ENCODE measurements at places on chromosomes 2 and 18.

DNA sequence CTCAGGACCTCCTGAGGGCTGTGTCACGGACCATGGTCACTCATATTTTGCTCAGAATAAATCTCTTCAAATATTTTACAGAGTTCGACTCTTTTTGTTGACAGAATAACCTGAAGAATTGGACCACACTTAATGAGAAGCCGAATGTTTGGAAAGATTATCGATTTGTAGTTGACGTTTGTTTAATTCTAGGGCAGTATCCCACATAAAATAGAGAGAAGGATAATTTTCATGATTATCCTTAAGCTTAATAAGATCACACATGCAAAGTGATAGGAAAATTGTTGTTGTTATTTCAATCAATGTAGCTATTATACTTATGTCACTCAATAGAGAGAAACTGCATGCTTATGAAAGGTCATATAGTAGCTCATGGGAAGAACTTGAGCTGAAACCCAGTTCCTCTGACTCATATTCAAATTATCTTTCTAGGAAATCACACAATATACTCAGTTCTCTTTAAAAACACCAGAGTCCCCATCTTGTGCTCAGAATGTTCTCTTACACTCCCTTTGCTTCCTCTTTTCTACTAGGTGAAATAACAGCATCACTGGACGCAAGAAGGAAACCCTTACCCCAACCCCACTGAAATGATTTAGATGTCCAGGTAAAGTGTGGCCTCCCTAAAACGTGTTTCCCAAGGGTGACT lies 982.1 kb downstream of the TSN start:
- no peak for DNase-seq

DNA sequence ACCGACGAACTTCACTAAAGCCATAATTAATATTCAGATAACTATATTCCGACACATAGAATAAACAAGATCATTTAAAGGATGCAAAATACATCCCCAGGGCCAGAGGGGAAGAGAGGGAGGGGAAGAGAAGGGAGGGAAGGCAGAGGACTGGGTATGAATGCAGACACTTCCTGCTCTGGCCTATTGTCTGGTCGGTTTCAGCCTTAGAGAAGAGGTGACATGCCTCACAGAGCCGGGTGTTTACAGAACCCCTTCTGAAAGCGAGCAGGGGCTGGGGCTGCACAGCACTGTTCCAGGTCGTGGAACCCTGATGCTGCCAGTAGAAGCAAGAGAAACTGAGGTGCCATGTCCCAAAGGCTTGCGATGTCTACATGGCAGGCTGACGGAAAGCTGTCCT lies 31.0 kb downstream of the CELF4 start:
- DNase-seq, result no peak

- no peak for DNase-seq
Observed at GRCh38 chr18:71936744-71937143, 607.4 kb downstream of the CBLN2 start.

DNA sequence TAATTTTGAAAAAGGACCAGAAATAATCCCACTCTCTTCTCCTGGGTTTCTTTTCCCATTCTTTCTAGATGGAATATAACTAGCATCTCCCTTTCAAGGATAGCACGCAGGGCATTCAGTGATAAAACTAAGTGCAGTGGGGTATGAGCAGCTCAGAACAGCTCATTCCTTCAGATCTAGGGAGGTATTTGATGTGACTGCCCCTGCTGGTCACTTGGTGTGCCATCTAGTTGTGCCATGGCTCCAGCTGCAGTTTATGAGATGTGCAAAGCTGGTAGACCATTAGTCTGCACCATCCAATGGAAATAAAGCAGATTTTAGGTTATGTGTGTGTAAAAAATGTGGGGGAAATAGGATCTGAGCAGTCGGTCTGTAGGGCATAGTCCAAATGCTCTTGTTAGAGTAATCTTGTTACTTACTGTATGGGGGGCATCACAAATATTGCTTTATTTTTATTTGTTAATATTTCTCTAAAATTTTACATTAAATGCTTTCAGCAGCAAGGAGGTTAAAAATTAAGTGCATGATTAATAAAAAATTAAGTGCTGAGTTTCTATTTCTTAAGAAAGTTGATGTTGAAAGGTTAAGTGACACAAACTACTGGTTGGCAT lies 38.9 kb downstream of the CTAGE1 start:
- DNase-seq, result no peak

DNA sequence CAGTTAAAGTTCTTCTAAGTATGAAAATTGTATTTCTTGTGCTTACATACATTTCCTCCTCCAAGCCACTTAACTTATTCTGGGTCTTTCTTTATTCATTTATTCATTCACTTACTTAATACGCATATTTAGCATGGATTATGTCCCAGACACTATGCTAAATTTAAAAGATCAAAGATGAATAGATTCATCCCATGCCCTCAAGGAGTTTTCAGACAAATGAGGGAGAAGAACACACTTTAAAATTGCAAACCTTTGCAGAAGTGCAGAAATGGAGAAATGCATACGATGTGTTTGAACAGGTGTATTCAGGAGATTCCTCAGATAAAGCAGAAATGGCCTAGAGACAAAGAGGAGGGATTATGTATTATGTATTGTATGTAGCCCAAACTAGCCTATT lies 298.7 kb upstream of the SOX11 start:
- no peak for DNase-seq

DNA sequence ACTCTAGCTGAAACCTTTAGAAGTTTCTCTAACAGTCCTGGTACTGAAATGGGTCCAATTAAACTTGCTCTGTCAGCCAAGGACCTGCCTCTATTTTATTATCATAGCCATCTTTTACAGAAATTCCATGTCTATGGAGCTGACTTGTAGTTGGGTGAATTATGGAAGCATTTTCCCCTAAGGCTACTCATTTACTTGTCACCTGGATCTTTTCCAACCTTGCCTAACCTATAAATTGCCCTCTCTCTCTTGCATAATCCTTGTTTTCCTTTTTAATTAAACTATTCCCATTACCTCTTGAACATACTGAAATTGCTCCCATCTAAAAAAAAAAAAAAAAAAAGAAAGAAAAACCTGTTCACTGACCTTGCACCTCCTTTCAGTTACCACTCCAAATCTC lies 74.6 kb upstream of the DOK6 start:
- no peak for DNase-seq

DNA sequence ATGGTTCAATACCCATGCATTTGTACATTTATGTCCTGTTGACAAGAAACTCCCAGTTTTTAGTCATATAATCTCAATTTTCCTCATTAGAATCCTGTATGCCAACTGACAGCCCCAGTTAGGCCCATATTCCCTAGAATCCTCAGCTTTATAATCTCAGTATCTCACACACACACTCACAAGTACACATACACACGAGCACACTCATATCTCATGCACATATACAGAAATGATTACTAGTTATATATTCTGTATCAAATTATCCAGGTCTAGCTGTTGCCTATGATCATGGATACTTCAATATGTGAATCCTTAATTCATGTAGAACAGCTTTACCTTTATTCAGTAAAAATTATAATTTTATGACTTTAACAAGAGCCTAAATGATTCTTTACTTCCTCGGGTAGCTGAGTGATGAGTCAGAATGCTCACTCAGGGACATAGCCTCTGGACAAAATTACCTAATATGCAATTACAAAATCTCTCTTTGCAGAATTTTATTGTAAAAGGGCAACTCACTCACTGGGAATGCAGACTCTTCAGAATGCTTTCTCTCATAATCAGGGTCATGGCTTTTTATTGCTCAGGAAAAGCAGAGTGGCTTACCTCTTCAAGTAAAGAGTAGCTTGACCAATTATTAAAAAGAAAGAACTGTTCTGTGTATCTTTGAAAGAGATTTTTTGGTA lies 193.6 kb upstream of the PIK3C3 start:
- DNase-seq, result no peak

GRCh38 chr2:191927991-191928390 lies 81.1 kb upstream of the CAVIN2 start:
- DNase-seq, result no peak

- no peak for DNase-seq
Observed at GRCh38 chr2:160426604-160427003, 67.0 kb downstream of the RBMS1 start.

DNA sequence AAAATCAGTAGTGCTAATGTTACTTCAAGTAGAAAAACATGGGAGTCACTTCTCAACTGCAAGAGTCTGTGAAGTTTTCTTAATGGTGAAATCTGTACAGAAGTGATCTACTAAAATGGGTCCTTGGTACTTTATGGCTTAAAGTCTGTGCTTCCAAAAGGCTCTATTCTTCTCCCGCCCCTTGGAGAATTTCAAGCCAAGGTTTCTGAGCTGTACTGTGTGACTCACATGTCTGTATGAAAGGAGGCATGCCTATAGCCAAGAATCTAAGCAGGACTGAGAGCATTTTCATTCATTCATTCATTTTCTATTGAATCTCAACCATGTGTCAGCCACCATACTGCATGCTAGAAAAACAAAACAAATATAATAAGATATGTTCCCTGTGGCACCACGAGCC lies 19.8 kb upstream of the DDX18 start:
- no peak for DNase-seq

- no peak for DNase-seq
Observed at GRCh38 chr2:29423061-29423666, 307.9 kb downstream of the CLIP4 start.

GRCh38 chr2:24657818-24658217 lies 135.4 kb downstream of the PTRHD1 start:
- peak; percentile 59 for DNase-seq

DNA sequence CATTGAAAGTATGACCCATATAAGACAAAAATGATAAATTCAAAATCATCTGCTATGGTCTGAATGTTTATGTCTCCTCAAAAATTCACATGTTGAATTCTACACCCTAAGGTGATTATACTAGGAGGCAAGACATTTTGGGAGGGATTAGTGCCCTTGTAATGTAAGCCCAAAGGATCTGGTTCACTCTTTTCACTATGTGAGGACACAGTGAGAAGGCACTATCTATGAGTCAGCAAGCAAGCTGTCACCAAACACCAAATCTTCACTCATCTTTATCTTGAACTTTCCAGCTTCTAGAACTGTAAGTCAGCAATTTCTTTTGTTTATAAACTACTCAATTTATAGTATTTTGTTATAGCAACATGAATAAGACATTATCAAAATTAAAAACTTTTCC lies 284.7 kb upstream of the ZC3H15 start:
- DNase-seq, result no peak

- DNase-seq, result no peak
Observed at GRCh38 chr2:71850306-71850801, 297.3 kb downstream of the CYP26B1 start.

DNA sequence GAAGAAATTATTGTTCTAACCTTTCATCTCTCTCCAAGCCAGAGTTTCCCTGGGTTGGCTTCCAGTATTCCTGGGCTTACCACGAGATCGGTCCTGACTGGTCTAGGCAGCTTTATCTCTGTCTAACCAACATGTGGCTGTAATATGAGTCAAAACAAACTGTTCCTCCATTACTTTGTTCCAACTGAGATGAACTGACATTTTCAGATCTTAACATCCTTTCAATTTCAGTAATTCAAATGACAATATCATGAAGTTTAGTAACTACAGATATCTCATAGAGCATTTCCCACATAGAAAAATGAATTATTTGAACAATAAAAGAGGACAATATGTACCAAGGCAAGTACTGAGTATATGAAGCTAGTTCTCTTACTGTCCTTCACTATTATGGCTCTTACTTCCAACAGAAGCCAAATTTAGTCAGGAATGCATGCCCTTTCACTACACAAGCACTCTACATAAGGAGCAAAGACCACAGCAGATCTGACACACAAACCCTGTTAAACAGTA lies 15.5 kb downstream of the SLC25A12 start:
- peak; percentile 56 for DNase-seq

- DNase-seq, result no peak
Observed at GRCh38 chr2:169715379-169716237, 18.0 kb upstream of the KLHL23 start.

DNA sequence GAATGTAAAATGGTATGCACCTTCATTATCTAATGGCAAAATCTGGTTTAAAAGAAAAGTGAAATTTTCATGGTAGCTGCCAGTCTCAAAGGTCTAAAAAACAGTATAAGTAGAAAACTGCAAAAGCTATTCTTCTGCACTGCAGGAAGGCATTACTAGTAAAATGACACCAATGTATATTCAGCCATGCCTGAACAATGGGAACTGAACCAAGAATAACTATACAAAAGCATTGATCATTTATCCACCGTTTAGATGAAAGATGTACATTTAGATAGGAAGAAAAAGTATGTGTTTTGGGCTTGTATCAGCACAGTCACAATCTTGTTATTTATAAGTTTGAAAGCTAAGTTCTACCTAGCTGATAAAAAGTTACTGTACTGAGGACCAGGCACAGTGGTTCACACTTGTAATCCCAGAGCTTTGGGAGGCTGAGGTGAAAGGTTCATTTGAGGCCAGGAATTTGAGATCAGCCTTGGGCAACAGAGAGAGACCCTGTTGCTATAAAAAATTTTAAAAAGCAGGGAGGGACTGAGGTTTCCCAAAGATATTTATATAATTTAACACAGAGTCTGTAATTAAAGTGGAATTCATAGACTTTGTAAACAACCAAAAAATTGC lies 163.1 kb upstream of the WDSUB1 start:
- no peak for DNase-seq

DNA sequence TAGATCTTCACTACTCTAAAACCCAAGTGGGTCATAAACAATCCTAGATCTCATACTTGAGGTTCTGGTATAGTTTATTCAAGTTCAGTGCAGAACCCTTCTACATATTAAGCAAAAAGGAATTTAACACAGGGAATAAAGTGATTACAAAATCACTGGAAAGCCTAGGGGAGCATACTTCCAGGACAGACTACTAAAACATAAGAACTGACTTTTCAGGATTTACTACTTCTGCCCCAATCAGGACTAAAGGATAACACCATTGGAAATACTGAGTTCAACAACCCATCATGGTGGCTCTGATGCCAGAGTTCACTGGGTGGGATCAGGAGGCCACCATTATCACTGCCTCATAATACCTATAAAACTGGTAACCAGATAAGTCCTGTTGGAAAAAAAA lies 123.6 kb downstream of the DNAH7 start:
- no peak for DNase-seq
